Endodermal cell (in vitro differentiated cells): ENCODE measurements at places on chromosomes 7 and 10. TPM values are rescaled to one million over a fixed set of nuclear protein-coding genes. Genes with fewer than 3 reads are reported as not detected.

Gene TCAF2
- 0.17 to 1.9 TPM (median 0.20 TPM) in 3 replicates for total RNA-seq

Gene ALOX5
- 0.63 and 1.1 TPM in 2 replicates for total RNA-seq

Gene HABP2
- total RNA-seq, result 1.4 and 1.6 TPM in 2 replicates

GRCh38 chr7:111043561-111043960 lies 47.4 kb upstream of the LRRN3 start:
- no peak overlapping the region for H3K4me3 ChIP-seq
- DNase-seq, result no peak
- no peaks in the 10 kb centered on the region for H3K4me1 ChIP-seq
- H3K27me3 ChIP-seq, result no peaks in the 10 kb centered on the region
- H3K27ac ChIP-seq, result no peak overlapping the region
- no peaks in the 10 kb centered on the region for H3K36me3 ChIP-seq

GRCh38 chr7:118041251-118041878 lies 142.6 kb upstream of the LSM8 start:
- no peak overlapping the region for H3K4me3 ChIP-seq
- H3K27ac ChIP-seq, result no peak overlapping the region
- no peaks in the 10 kb centered on the region for H3K36me3 ChIP-seq
- H3K4me1 ChIP-seq, result no peaks in the 10 kb centered on the region
- DNase-seq, result no peak
- no peaks in the 10 kb centered on the region for H3K27me3 ChIP-seq

GRCh38 chr10:34195364-34196057 lies 619.6 kb downstream of the PARD3 start:
- no peaks in the 10 kb centered on the region for H3K36me3 ChIP-seq
- H3K4me3 ChIP-seq, result no peak overlapping the region
- no peaks in the 10 kb centered on the region for H3K27me3 ChIP-seq
- H3K4me1 ChIP-seq, result no peaks in the 10 kb centered on the region
- no peak for DNase-seq

DNA sequence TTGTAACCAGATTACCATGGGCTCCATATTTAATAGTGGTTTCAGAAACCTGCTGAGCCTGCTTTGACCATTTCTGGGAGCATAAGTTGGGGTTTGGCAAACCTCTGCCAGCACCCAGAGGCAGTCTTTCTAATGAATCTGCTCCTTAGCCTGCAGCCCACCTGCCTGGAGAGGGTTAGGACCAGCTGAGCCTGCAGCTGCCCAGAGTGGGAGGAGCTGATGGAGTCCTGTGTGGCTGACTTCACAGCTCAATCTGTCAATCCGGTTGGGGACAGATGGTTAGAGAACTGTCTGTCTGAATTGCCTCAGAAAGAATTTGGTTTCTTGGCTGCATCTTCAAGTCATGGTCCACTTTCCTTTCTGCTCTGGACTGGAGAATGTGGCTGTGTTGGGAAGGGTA lies 444.6 kb downstream of the NRG3 start:
- H3K4me3 ChIP-seq, result no peak overlapping the region
- peak; percentile 65 for DNase-seq
- peaks cover 15% of the 10 kb centered on the region for H3K4me1 ChIP-seq
- H3K27me3 ChIP-seq, result no peaks in the 10 kb centered on the region
- no peaks in the 10 kb centered on the region for H3K36me3 ChIP-seq

DNA sequence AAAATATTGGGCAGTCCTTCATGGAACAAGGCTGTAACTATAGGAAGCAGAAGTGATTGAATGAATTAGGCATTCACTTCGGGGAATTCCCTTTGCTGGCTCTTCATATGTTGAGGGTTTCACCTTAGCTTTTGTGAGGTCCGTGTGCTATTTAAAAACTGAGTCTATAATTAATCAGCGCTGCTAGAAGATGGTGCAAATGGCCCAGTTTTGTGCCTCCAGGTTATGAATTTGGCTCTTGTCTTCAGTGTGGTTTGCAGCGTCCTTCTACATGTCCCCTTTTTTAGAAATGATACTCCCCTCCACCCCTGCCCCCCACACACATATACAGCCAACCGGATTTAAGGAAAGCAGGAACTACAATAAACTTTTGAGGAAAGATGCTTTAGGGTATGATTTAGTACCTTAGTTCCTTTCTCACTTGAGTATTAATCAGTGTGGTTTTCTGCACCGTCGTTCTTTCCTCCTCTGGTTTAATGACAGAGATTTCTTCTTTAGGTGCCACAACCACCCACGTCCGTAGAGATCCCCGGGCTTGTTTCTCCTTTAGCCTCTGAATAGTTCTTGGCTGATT lies 110.6 kb upstream of the SAMD8 start:
- H3K4me1 ChIP-seq, result no peaks in the 10 kb centered on the region
- H3K27ac ChIP-seq, result no peak overlapping the region
- H3K36me3 ChIP-seq, result peaks cover 10% of the 10 kb centered on the region
- DNase-seq, result no peak
- H3K4me3 ChIP-seq, result no peak overlapping the region

DNA sequence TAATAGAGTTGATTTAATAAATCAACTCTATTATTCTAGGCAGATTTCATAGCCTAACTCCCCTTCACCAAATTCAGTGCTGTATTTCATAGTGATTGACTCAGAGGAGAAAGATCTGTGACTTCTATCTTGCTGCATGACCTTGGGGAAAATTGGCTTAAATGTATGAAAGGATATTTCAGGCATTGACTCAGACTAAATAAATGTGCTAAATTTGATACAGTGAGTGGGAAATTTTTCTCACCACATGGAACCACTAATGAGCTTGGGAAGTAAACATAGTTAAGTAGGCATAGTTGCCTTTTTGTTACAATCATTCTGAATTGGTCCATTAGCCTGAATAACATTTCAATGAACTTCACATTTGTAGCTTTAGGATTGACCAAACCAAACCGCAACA lies 89.0 kb upstream of the PRPS1L1 start:
- no peak overlapping the region for H3K27ac ChIP-seq
- no peaks in the 10 kb centered on the region for H3K27me3 ChIP-seq
- DNase-seq, result no peak
- no peaks in the 10 kb centered on the region for H3K36me3 ChIP-seq

DNA sequence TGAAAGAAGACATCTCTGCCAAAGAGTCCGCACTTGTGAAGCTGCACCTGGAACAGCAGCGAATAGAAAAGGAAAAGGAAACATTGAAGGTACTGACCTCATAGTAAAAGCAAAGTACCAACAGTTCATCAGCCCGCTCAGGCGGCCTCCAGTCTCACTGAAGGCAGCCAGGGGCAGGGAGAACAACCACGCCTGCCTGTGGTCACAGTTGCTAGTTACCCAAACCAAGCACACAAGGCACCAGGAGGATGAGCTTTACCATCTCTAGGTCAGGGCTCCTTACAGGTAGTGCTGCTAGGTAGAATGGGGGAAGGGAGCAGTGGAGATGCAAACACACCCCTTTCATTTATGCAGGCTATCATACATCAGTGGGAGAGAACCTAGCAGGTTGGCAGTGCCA lies 39.8 kb downstream of the CFAP58 start:
- H3K36me3 ChIP-seq, result no peaks in the 10 kb centered on the region
- H3K27me3 ChIP-seq, result no peaks in the 10 kb centered on the region
- H3K4me1 ChIP-seq, result peaks cover 5% of the 10 kb centered on the region
- H3K27ac ChIP-seq, result no peak overlapping the region

- no peaks in the 10 kb centered on the region for H3K4me1 ChIP-seq
- H3K27me3 ChIP-seq, result no peaks in the 10 kb centered on the region
- H3K27ac ChIP-seq, result no peak overlapping the region
- no peak for DNase-seq
Measured at GRCh38 chr10:33739031-33739430, 404.6 kb upstream of the NRP1 start.

DNA sequence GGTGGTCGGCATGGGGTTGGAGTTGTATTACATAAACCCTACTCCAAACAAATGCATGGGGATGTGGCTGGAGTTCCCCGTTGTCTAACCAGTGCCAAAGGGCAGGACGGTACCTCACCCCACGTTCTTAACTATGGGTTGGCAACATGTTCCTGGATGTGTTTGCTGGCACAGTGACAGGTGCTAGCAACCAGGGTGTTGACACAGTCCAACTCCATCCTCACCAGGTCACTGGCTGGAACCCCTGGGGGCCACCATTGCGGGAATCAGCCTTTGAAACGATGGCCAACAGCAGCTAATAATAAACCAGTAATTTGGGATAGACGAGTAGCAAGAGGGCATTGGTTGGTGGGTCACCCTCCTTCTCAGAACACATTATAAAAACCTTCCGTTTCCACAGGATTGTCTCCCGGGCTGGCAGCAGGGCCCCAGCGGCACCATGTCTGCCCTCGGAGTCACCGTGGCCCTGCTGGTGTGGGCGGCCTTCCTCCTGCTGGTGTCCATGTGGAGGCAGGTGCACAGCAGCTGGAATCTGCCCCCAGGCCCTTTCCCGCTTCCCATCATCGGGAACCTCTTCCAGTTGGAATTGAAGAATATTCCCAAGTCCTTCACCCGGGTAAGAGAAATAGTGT lies at the start of gene CYP2E1:
CYP2E1 (plus strand) TSS at position 407 of the 632 bp plus-strand sequence; CDS start at position 440, 33 bp downstream.
- H3K36me3 ChIP-seq, result no peaks in the 10 kb centered on the region
- no peak within 1 kb of the TSS for H3K27ac ChIP-seq
- H3K4me3 ChIP-seq, result no peak within 1 kb of the TSS
- no peaks in the 10 kb centered on the region for H3K4me1 ChIP-seq
- no peaks in the 10 kb centered on the region for H3K27me3 ChIP-seq
- DNase-seq, result no peak

GRCh38 chr10:110897184-110897583 lies 21.8 kb downstream of the BBIP1 start:
- no peaks in the 10 kb centered on the region for H3K27me3 ChIP-seq
- no peak for DNase-seq
- H3K4me3 ChIP-seq, result no peak overlapping the region
- peaks cover 57% of the 10 kb centered on the region for H3K36me3 ChIP-seq
- H3K27ac ChIP-seq, result no peak overlapping the region
- no peaks in the 10 kb centered on the region for H3K4me1 ChIP-seq
